ENCODE measurements at places on chromosomes 2 and 18.
A peak's percentile ranks its signal among the peaks of the same experiment; 100 is the strongest.

GRCh38 chr2:160308915-160309314, 108.8 kb upstream of the ITGB6 start:
- DNase-seq: peak; percentile 88

DNA sequence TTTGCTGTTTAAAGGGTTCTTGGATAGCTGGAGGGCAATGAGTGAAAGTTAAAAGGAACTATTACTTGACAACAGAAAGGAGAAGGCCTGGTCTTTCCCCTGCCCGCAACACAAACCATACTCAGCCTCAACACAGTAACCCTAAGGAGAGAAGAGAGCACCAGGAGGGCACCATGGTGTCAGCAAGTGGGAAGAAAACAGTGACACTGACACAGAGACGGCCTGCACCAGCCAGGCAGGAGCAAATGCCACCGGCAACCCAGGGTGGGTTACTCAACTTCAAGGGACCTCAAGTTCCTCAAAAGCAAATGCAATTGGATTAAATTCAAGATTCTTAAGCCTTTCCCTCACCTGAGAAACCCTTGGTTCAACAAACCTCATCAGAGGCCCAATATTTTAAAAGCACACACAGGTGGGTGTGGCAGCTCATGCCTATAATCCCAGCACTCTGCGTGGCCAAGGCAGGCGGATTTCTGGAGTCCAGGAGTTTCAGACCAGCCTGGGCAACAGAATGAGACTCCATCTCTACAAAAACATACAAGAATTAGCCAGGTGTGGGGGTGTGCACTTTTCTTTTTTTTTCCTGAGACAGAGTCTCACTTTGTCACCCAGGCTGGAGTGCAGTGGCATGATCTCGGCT, 52.3 kb downstream of the TFCP2L1 start:
- DNase-seq: no peak

DNA sequence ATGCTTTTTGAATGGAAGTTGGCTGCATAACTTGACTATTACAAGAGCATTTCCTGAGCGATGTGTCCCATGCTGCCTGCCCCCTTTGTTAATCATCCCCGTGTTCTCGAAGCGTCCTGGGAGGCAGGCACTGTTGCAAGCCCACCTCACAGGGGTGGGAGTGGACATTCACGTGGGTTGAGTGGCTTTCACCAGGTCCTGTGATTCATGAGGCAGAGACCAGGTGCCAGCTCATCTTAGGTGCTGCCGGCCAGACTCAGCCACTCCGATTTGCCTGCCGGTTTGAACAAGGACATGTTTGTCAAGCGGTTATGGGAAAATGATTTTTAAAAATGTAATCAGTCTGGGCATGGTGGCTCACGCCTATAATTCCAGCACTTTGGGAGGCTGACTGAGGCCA, 112.5 kb downstream of the ZNF532 start:
- peak; percentile 23 for DNase-seq

GRCh38 chr2:53848062-53848461, 11.7 kb downstream of the GPR75 start:
- no peak for DNase-seq

- no peak for DNase-seq
Measured at GRCh38 chr18:58609536-58609993, 19.3 kb downstream of the ALPK2 start.

DNA sequence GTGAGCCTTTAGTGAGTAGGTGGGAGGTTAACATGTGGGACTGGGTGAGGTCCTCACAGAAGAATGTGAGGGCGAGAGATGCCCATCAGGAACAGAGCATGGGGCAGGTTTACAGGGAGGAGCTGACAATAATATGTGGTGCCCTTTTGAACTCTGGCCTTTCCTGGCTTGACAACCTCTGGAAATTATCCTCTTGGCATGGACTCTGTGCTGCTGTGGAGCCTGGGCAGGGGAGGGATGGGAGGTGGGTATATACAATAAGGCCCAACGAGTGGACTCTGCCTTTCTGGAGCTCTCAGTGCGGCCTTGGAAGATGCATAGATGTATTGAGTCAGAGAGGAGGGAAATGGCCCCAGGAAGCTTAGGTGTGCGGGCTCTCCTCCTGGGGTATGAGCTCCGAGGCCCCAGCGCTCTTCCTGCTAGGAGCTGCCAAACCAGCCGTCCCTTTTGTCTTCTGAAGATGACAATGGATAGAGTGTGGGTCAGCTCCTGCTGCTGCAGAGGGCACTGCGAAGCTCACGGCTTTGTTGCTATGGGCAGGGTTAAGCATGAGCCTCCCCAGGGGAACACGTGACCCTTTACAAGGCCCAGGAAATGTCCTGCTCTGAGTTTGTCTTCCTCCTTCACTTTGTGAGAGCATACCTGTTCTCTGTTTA, 8.7 kb upstream of the PSD4 start:
- DNase-seq: no peak

DNA sequence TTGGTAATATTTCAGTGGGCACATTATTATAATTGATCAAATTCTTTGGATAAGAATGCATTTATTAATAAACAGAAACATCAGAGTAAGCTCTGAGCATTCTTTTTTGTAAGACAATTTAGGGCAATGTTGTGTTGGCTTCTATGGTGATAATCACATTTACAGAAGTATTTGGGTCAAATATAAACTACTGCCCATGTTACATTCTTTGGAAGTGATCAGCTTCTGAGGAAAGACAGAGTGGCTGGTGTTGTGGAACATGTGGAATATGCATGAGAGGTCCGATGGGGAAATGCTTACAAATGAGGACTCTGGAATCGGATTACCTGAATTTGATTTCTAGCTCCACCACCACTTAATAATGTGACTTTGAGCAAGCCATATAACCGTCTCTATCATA, 19.4 kb downstream of the SERPINB13 start:
- DNase-seq: no peak

GRCh38 chr2:174335254-174335987, 667 bp downstream of the SP9 start:
- peak; percentile 39 for DNase-seq

All from astrocyte of the hippocampus (primary cell).